Stimulated activated CD4-positive, alpha-beta T cell treated with anti-CD3 and anti-CD28 coated beads, Interleukin-12 subunit alpha, Interleukin-12 subunit beta, amount 100 ng/mL, for 4 hours (primary cell): ENCODE measurements at places on chromosomes 5 and 9.

- DNase-seq = no peak
These were observed 66.6 kb downstream of the SHOC1 start for GRCh38 chr9:111728143-111728542.

DNA sequence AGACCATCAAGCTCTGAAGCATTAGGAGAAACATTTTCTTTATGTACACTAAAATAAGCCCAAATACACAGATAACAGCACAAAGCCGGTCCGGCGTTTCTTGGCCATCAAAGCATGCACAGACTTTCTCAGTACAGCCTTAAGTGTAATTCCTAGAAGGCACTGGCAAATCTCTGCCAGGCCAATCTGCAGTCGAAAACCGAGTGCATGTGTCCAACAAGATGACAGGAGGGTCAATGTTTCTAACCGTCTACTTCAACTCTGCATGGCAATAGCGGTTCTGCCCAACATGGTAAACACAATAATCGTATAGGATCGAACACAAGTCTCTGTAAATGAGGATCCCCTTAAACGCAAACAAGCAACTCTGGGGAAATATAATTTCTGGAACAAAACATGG lies 1.1 kb downstream of the ARL15 start:
- no peak for DNase-seq

GRCh38 chr9:123925819-123926218 lies 4.1 kb downstream of the DENND1A start:
- no peak for DNase-seq

GRCh38 chr5:144205141-144205551 lies 34.5 kb downstream of the KCTD16 start:
- DNase-seq = no peak

- DNase-seq = no peak
These were observed 54.5 kb downstream of the GABBR2 start for GRCh38 chr9:98654247-98654646.

GRCh38 chr5:93575461-93576414 lies 5.3 kb downstream of the NR2F1-AS1 start:
- no peak for DNase-seq

GRCh38 chr5:168092209-168093185 lies 198.9 kb upstream of the WWC1 start:
- no peak for DNase-seq

DNA sequence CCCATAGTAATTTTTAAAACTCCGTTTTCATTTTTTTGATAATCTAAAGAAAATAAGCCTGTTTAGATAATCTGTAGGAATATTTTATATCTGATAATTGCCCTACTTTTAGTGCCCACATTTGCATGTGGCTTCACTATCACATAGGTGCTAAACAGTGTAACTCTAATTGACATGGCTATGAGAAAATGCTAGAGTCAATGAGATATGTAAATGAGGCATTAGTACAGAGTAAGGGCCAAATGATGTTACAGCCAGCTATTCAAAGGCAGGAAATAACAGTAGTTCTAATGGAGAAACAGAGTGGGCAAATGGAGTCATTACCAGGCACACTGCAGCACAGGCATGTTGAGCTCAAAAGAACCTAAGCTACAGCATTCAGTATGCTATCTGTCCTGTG lies 37.3 kb upstream of the GCNT4 start:
- no peak for DNase-seq

DNA sequence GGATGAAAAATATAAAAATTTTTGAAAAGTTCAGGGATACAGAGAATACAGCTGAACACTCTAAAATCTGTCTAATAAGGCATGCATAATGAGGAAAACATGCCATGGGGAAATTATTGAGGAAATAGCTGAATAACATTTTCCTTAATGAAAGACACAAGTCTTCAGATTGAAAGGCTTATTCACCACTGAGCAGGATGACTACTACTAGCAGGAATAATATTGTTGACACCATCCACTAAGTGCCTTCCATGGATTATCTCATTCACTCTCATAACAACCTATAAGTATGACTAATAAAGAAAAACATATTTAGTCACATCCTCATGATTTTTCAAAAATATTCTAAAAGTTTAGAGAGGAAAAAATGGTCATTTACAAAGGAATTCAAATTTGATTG lies 96.7 kb upstream of the FER start:
- DNase-seq = no peak

DNA sequence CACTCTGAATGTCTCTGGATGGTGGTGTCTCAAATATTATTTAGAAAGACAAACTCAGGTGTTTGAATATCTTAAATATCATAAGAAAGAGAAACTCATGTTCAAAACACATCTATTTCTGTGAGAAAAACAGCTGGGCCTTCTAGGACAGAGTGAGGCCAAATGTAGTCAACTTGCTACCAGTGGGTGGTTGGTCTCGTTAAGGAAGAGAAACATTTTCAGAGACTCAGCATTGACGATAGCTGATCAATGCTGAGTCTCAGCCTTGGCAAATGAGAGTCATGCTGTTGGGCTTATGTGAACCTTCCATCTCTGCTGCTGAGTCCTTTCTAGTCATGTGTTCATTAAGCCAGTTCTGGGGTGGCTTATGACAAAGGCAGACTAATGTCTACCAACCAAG lies 418.0 kb downstream of the CETN3 start:
- no peak for DNase-seq

DNA sequence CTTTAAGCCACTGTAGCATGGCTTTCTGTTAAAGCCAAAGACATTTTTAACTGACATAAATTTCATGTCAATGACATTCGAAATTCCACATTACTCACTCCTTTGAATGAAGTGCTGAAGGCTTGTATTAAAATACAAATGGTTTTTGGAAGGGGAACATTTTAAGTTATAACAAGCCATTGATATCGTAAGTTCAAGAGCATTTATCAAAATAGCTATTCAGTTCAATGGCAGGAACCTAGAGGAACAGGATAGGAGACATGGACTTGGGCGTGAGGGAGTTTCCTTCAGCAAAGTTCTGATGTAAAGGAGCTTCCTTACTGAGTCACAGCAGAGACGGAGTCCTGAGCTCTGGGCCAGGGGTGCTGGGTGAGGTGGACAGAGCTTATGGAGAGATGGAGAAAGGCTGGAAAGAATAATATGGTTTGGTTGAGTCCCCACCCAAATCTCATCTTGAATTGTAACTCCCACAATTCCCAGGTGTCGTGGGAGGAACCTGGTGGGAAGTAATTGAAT lies 631.8 kb downstream of the BNC2 start:
- DNase-seq = no peak

GRCh38 chr9:13033959-13034693 lies 245.4 kb downstream of the MPDZ start:
- no peak for DNase-seq

DNA sequence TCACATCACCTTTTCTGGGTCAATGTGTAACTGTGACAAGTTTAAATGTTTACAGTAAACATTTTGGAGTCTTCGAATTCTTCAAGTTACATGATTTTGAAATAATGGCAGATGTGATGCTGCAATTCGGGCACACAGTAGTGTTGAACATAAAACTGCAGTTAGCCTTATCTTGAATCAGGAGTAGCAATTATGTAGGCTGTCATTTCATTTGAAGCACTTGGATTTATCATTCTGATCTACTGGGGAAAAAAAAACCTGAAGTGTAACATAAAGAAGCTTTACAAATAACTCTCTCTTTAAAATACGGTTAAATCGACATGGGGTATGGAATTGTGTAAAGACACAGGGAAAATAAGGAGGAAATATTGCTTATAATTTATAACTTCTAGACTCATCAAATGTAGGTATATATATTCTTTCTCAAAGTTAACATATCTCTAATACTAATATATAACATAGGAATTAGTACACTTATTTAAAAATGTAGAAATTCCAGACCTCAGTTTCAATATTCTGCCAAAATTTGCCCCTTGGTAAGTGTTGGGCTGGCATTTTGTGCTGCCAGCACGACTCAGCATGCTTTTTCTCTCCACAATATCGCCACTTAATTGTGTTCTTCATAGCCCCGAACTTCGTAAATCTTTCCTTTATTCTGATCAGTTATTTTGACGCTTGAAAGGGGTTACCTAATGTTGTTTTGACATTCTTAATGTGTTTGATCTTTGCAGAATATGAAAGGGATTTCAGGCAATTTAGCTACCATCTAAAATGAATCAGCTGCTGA lies 226.7 kb downstream of the PRR16 start:
- no peak for DNase-seq

- no peak for DNase-seq
These were observed 26.9 kb downstream of the C9 start for GRCh38 chr5:39337252-39337915.

DNA sequence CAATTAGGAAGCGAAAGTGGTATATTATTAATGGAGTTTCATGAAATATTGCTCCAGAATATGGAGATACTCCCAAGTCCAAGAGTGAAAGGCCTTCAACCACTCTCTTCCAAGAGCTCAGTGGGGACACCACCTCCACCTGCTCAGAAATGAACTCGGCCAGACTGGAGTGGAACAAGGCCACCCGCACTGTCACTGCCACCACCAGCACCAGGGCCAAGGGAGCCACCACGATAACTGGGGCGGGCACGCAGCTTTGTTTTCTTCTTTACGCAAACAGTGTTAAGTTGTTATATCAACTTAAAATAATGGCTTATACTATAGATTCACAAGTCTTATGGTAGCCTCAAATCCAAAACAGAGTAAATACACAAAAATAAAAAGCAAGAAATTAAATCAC lies 204.1 kb downstream of the TRPM3 start:
- DNase-seq = no peak

DNA sequence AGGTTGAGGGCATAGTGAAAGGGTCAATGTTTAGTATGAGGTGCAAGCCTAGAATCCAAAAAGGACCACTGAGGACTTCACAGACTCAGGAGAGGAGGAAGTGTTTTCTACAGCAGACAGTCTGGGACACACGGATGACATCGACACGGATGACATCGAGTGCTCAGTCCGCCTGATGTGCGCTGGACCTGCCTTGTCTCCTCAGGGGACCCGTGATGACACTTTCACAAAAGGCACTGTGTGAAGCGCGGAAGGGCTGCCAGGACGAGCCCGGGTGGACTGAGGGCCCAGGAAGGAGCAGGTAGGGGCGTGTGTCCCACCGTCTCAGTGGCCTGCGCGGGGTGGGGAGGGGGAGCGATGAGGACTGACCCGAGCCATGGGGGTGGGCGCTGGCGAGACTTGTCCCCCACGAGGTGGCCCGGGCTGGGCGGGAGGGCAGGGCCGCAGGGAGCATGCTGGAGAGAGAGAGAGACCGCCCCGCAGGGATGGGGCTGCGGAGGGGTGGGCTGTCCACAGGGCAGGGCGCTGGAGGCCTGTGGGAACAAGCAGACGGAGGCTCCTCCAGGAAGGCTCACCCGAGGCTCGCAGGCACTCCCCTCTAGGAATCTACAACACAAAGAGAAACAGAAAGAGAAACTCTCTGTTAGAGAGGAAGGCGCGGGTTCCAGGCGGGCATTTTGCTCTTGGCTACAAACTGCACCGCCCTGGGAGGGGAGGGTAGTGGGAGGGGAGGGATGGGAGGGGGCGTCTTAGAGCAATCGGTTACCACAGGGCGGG lies 54.9 kb downstream of the USP20 start:
- DNase-seq = peak; percentile 76

DNA sequence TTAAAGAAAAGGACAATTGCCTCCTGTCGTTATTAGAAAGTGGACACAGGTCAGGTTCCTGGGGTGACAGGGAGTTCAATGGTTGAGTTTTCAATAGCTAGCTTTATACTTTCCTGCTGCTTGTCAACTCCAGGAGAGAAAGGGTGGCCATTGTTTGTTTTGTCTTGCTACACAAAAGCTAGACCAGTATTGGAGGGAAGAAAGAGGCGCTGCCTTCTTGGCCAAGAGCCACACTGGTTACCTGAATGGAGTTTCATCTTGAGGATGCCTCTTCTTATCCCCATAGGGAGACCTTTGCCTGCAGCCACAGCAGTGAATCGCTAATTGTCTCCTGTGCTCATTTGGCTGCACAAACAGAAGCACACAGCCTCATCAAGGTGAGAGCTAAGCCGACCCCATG lies 279.4 kb upstream of the GRIA1 start:
- DNase-seq = no peak

GRCh38 chr5:163104464-163104863 lies 332.9 kb upstream of the CCNG1 start:
- DNase-seq = no peak

DNA sequence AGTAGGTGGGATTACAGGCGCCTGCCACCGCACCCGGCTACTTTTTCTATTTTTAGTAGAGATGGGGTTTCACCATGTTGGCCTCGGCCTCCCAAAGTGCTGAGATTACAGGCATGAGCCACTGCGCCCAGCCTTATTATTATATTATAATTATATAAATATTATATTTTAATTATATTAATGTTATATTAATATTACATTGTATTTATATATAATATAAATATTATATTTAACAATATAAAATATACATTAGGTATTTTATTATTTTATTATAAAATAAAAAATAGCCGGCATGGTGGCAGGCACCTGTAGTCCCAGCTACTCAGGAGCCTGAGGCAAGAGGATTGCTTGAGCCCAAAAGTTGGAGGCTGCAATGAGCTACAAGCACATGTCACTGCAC lies 21.6 kb upstream of the GLDC start:
- no peak for DNase-seq

GRCh38 chr9:138062196-138062595 lies 184.6 kb downstream of the CACNA1B start:
- DNase-seq = no peak

- DNase-seq = no peak
These were observed 185.2 kb upstream of the TRIM32 start for GRCh38 chr9:116501871-116502270.

DNA sequence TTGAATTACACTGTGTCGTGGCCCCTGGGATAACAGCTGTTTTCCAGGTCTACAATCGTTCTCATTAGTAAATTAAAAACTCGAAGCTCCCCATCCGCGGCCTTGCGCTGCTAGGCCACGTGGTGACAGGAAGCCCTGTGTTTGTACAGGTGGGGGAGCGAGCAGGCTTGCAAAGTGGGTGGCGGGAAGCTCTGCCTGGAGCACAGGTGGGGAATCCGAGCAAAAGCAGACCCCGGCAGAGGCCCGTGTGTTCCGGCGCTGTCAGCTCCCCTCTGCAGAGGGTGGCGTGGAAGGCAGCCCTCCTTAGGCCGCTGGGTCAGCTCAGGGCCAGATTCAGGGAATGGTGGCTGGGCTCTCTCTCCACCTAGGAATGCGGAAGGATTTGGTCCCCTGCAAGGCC lies 59.5 kb upstream of the ERCC6L2 start:
- no peak for DNase-seq

GRCh38 chr5:149355688-149356087 lies 2.2 kb upstream of the PCYOX1L start:
- no peak for DNase-seq
